ENCODE measurements at places on chromosomes 16 and 17. TPM values are rescaled to one million over a fixed set of nuclear protein-coding genes. Genes with fewer than 3 reads are reported as not detected.
A peak's percentile ranks its signal among the peaks of the same experiment; 100 is the strongest.

DNA sequence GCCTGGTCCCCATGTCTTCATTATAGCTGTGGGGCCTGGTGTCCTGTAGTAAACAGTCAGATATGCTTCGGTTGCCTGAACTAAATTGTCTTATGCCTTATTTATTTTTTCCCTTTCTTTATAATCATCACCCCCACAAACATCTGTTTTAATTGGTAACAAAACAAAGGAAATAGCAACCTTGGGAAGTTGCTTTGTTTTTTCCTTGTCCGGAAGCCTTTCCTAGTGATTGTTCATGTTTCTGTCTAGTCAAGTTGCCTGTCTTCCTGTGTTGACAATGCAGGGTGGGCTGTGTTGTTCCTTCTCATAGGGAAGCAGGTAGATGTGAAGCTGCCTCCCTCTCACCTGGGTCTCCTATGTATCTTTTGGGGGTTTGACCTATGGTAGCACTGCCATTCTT, 16.7 kb downstream of the PGS1 start:
- no peak for DNase-seq
- no peaks in the 10 kb centered on the region for H3K27me3 ChIP-seq
- no peak overlapping the region for H3K4me3 ChIP-seq
- peaks cover 75% of the 10 kb centered on the region for H3K36me3 ChIP-seq
- peak overlapping the region; percentile 23 for H3K27ac ChIP-seq
- H3K4me1 ChIP-seq, result peaks cover 28% of the 10 kb centered on the region

ABCC6 gene
- not detected for total RNA-seq

DNA sequence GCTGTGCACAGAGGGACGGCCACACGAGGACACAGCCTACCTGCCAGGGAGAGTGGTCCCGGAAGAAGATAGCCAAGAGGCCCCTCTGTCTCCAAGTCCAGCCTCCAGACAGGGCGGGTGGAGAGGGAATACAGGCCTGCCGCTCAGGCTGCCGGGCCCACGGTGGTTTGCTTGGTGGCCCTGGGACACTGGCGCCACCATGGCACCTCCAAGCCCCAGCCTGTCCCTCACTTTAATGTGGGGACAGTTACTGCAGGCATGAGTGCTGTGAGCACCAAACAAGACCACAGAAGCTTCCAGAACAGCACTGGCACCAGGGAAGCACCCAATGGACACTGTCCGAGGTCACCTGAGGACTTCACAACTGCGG, 22.0 kb upstream of the CHMP6 start:
- DNase-seq, result no peak
- H3K27ac ChIP-seq, result no peak overlapping the region
- H3K36me3 ChIP-seq, result peaks cover 7% of the 10 kb centered on the region
- no peak overlapping the region for H3K4me3 ChIP-seq

PLLP gene
- total RNA-seq, result 0.18 TPM

SHBG gene
- not detected for total RNA-seq
